ENCODE measurements at places on chromosomes 3 and 15. TPM values are rescaled to one million over a fixed set of nuclear protein-coding genes. Genes with fewer than 3 reads are reported as not detected.

- peaks cover 9% of the 10 kb centered on the region for H3K4me1 ChIP-seq
- no peaks in the 10 kb centered on the region for H3K27me3 ChIP-seq
- no peak for DNase-seq
- H3K27ac ChIP-seq = no peak overlapping the region
These were observed 413.5 kb upstream of the THBS1 start for GRCh38 chr15:39167164-39168058.

- no peak for DNase-seq
- H3K4me1 ChIP-seq = peaks cover 18% of the 10 kb centered on the region
- H3K36me3 ChIP-seq = no peaks in the 10 kb centered on the region
- no peak overlapping the region for H3K27ac ChIP-seq
These were observed 66.0 kb downstream of the TRIM71 start for GRCh38 chr3:32883817-32884216.

GRCh38 chr3:179806177-179806576 lies 153.3 kb downstream of the USP13 start:
- no peak for DNase-seq
- no peaks in the 10 kb centered on the region for H3K27me3 ChIP-seq
- H3K4me3 ChIP-seq = no peak overlapping the region
- no peak overlapping the region for H3K27ac ChIP-seq

DNA sequence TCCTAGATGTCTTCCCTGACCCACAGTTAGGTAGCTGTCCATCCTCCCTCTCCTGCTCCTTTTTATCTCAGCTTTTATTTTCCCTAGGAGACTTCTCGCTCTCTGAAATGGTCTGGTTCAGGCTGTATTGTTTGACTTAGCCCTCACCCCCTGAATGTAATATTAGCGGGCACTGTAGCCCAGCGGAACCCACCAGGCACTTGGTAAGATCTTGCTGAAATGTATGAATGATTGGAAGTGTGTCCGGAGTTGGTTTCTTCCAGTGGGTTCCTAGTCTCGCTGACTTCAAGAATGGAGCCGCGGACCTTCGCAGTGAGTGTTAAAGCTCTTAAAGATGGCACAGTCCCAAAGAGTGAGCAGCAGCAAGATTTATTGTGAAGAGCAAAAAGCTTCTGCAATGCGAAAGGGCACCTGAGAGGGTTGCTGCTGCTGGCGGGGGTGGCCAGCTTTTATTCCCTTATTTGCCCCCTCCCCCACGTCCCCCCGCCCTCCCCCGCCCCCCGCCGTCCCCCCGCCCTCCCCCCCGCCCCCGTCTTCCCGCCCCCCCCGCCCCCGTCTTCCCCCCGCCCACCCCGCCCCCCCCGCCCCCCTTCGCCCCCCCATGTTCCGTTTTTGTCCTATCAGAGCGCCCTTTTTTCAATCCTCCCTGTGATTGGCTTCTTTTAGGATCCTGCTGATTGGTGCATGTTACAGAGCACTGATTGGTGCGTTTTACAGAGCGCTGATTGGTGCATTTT lies 694 bp upstream of the EEFSEC start:
- peaks cover 25% of the 10 kb centered on the region for H3K36me3 ChIP-seq
- H3K27ac ChIP-seq = peak overlapping the region; percentile 85
- peak overlapping the region; percentile 88 for H3K4me3 ChIP-seq
- peaks cover 24% of the 10 kb centered on the region for H3K4me1 ChIP-seq
- no peaks in the 10 kb centered on the region for H3K27me3 ChIP-seq

LRRC57 gene
- 9.2 TPM for total RNA-seq

KCNAB1 gene
- total RNA-seq = 0.51 TPM

EFHB gene
- not detected for total RNA-seq

ILDR1 gene
- 15.7 TPM for total RNA-seq

CHL1 gene
- total RNA-seq = 1.0 TPM
